ENCODE measurements at places on chromosomes 4 and X.

- DNase-seq: no peak
Measured at GRCh38 chr4:6594826-6595355, 19.9 kb downstream of the MAN2B2 start.

- no peak for DNase-seq
Measured at GRCh38 chr4:24896977-24897376, 15.9 kb downstream of the CCDC149 start.

GRCh38 chrX:9416562-9417348 is 48.1 kb upstream of the TBL1X start:
- no peak for DNase-seq

GRCh38 chrX:103839404-103839803 is 7.3 kb upstream of the RAB9B start:
- DNase-seq: no peak

DNA sequence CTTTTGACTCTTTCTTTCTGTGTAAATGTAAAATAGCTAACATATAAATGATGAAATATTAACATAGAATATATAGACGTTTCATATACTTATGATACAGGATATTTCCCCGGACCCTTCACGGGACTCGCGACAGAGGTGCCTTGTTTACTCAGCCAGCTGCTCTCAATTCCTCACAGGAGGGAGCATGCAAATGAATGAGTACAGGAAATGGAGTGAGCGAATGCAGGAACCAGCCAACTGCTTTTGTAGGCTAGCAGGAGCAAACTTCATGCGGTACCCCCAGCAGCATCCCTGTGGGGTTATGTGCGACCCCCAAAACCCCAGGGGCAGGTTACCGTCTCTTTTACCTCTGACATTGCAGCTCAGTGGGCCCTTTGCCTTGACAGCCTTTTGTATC is 110.3 kb upstream of the PDHA2 start:
- DNase-seq: no peak

GRCh38 chrX:119041175-119041574 is 31.6 kb upstream of the CT47C1 start:
- DNase-seq: peak; percentile 13

- DNase-seq: no peak
Measured at GRCh38 chrX:54785901-54786300, 12.2 kb downstream of the ITIH6 start.

- DNase-seq: no peak
Measured at GRCh38 chr4:52143815-52144214, 92.7 kb downstream of the SPATA18 start.

DNA sequence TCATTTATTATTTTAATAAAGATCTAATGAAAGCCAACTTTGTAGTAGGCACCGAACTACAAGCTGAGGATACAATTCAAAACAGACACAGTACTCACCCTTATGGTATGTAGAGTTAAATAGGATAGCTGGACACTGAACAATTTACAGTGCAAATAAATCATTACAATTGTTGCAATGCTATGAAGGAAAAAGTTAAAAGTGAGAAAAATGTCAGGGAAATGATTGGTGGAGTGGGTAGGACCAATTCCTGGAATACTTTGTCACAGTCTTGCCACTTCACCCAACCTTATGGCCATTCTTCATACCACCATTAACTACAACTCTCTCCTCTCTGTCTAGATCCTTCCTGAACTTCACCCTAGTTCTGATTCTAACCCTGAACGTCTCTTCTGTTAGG is 70.1 kb upstream of the CCSER1 start:
- DNase-seq: no peak

- no peak for DNase-seq
Measured at GRCh38 chr4:81922313-81922712, 450.6 kb upstream of the RASGEF1B start.

DNA sequence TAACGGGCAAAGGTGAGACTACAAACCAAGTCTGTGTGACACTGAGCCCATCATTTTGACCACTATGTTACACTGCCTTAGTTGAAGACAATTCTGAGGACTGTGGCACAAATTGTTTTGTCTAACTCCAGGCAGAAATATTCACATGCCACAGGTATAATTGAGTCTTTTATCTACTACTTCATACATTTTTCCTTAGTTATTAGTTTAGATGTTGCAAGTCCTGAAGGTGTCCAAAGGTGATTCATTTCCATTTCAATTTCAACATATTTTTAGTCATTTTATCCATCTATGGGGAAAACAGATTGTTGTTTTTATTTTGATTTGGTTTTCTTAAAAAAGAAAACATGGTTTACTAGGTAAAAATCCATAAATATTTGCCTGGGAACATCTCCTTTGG is 341.7 kb upstream of the SMIM31 start:
- DNase-seq: no peak

DNA sequence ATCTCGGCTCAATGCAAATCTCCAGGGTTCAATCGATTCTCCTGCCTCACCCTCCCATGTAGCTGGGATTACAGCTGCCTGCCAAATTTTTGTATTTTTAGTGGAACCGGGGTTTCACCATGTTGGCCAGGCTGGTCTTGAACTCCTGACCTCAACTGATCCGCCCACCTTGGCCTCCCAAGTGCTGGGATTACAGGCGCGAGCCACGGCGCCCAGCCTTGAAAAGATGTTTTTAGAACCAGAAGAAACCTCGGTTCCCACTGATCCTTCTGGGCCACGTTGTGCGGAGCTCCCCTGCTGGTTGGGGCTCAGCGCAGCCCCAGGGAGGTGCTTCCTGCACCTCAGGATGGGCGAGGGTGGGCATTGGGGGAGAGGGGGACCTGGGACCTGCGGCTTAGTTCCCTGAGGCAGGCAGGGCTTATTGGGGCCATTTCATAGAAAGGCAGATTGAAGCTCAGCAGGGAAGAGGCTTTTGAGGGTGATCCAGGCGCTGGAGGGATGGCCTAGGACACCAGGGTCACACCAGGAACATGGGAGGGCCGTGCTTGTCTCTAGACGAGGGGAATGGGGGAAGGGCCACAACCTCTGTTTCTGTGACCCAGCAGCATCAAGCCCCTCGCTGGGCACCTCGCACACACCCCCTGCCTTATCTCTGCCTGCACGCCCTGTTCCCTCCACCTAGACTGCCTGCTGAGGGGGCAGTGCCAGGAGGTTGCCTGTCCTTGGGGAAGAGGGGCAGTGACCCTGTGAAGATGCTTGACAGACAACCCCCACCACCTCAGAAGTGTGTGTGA is 6.3 kb upstream of the ADD1 start:
- DNase-seq: no peak

GRCh38 chrX:7272346-7272745 is 124.4 kb upstream of the PUDP start:
- no peak for DNase-seq

DNA sequence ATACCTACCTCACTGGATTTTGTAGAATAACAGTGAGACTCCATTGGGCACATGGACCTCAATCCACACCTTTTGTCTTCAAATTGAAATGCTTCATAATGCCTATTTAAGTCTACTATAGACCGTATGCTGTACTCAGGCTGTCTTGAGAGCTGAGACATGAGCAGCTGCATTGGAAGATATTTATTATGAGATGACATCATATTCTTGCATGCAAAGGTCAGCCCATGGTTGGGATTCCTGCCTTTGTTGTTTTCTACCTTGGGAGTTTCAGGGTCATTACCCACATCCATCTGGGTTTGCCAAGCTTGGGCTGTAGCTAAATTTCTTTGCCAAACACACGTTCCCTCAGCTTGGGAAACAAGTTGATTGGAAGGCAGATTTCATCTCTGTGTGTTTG is 33.2 kb upstream of the MAMLD1 start:
- no peak for DNase-seq

GRCh38 chr4:169115897-169116254 is 105.8 kb upstream of the CBR4 start:
- DNase-seq: no peak

GRCh38 chrX:28981952-28982351 is 394.7 kb downstream of the IL1RAPL1 start:
- no peak for DNase-seq

- no peak for DNase-seq
Measured at GRCh38 chr4:125988464-125988863, 673.7 kb downstream of the FAT4 start.

DNA sequence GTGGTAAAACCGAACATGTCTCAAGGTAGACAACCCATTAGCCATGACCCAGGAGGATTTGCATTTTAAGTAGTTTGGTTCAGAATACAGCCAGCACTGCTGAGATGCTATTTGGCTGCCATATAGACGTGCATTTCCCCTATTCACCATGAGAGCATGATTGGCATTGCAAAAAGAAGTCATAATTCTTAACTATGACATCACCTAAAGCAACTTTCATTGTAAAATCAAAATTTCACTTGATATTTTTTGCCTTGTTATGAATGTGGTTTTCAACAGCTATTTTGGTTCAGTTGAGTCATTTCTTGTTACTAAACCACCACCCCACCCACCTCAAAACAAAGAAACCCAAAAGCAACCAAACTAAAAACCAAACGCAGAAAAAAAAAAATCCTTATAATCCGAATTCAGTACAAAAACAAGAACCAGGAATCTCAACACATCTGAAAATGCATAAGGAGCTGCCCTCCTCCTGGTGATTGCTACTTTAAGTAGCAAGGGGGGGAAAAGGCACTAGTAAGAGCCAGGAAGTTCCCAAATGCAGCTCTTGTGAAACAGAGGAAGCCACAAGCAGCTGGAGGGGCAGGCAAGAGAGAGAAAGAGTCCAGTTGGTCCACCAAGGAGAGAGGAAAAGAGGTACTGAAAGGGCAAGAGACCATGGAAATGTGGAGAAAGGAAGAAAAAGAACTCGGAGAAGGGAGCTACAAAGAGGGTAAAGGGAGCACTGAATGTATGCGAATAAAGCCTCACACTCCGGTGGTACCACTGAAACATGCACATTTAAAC is 3.1 kb downstream of the SLITRK4 start:
- DNase-seq: no peak

GRCh38 chrX:53320543-53321229 is 39.3 kb upstream of the IQSEC2 start:
- no peak for DNase-seq

DNA sequence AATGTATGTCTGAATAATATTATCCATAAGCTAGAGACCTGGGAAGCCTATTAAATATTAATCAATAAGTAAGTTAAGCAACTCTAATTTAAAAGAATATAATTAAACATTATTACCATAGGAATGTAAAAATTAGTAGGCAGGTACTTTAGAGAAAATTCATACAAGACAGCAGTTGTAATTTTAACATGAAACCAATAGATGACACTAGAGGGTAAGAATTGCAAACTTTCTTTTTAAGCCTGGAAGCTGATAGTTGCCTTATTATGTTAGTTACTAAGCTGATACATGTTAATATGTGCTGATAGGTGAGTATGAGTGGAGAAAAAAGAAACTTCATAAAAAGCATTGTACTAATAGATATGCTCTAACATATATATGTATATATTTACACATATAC is 1157.4 kb downstream of the FAM133A start:
- no peak for DNase-seq

- DNase-seq: no peak
Measured at GRCh38 chr4:57081651-57082621, 28.2 kb downstream of the IGFBP7 start.

DNA sequence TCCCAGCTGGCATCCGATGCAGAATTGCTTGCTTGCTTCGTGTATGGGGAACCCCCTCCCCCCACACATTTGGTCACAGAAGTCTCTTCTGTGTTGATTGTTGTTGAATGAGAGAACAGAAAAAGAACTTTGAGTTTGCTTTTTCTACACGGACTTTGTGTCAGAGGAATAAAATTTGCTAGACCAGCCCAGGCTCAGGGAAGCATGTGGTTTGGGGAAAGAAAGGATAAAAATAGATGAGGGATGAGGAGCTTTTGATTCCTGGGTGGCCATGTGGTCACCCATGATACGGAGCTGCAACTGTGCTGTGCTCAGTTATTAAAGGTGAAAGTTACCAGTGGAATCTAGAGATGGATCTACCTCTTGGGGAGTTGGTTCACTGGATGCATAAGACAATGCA is 34.2 kb upstream of the ESX1 start:
- no peak for DNase-seq

DNA sequence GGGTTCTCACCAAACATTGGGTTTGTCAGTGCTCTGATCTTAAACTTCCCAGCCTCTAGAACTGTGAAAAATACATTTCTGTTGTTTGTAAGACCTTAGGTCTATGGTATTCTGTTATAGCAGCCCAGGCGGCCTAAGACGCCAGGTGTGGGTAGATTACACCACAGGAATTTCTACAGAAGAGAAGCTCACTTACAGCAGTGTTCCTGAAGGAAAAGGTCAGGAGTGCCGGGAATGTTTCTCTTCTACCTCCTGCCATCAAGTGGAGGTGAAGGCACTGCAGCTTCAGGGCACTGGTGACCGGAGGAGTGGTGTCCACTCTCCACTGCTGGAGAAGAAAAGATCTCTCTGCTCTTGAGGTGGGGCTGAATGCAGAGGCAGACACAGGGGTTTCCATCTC is 45.7 kb downstream of the FHDC1 start:
- no peak for DNase-seq

DNA sequence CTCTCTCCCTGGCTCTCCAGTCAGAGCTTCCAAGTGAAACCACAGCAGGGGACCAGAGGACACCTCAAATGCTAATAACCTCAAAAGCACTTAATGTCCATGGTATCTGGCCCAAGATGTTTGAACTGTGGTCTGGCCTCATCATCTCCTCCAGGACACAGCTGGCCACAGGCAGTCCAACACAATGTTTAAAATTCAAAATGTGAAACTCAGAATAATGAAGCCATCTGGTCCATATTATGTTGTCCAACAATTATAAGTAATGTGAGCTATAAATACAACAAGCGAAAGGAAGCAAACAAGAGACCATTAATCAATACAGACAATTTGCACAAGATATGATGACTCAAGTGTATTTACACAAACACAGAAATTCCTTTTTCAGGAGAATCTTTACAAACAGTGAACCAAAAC is 90.7 kb upstream of the S100G start:
- no peak for DNase-seq

DNA sequence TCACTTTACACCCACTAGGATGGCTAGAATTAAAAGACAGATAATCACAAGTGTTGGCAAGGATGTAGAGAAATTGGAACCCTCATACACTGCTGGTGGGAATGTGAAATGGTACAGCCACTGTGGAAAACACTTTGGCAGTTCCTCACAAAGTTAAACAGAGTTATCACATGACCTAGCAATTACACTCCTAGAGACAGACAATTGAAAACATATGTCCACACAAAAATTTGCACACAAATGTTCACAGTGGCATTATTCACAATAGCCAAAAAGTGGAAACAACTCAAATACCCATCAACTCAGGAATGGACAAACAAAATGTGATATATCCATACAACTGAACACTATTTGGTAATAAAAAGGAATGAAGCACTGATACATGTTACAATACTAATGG is 5.7 kb downstream of the ZNF280C start:
- no peak for DNase-seq

- DNase-seq: no peak
Measured at GRCh38 chr4:106273831-106274230, 42.2 kb downstream of the TBCK start.

- no peak for DNase-seq
Measured at GRCh38 chr4:151407466-151408379, 1.3 kb upstream of the FHIP1A start.
